ENCODE measurements at places on chromosomes 16 and 17.

- DNase-seq, result no peak
These were observed 263.5 kb upstream of the AXIN2 start for GRCh38 chr17:65824901-65825300.

DNA sequence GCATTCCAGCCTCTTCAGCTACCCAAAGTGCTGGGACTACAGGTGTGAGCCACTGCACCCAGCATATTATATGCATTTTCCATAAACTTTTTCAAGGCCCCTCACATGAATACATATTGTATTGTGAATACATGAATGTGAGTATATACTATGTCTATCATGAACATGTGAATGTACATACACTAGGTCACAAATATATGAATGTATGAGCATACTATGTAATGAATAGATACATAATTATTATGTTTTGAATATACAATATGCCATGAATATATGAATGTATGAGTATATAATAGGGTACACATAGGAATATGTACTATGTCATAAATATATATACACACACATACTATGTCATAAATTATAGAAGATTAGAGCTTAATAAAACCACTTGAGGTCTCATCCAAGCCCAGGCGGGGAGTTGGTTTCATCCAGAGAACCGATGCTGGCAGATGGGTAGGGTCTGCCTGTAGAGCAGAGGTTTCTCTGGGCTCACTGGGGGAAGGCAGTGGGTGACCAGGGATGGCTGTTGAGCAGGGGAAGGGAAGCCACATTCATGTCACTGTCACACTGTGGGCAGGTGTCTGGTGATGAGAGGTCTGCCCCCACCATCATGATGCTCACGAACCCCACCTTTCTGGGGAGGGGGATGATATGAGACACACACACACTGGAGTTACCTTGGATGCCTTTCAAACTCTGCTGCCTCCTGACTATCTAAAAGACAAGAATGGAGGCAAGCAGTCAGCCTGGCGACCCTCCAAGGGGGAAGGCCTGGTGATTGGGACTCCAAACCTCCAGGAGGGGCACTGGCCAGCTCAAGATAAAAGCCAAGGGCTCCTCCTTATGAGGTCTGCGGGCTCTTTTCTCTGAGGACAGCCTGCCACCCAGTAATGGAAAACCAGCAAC is 7.3 kb downstream of the C16orf95 start:
- DNase-seq, result no peak

DNA sequence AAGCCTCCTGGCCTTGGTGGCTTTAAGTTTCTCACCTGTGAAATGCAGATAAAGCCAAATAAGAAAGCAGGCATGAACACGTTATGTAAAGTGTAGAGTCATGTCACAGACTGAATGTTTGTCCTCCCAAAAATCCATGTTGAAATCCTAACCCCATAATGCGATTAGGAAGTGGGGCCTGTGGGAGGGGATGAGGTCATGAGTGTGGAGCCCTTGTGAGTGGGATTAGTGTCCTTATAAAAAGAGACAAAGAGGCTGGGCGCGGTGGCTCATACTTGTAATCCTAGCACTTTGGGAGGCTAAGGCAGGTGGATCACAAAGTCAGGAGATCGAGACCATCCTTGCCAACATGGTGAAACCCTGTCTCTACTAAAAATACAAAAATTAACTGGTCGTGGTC is 19.5 kb upstream of the C16orf78 start:
- DNase-seq, result no peak

DNA sequence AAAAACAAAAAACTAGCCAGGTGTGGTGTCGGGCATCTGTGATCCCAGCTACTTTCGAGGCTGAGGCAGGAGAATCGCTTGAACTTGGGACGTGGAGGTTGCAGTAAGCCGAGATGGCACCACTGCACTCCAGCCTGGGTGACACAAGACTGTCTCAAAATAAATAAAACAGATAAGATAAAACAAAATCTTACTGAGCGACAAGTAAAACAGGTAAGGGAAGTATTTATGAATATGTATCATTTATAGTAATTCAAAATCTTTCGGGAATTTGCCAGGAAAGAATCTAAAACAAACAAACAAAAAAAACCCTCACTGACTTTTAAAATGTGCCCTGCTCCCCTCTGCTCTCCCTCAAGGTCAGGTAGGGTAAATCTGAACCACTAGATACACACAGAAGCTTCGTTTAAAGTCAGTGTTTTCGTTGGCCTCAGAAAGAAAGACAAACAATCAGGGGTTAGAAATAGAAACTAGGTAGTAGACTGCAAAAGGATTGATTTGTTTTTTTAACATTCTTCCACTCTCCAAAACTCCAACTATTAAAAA is 2.1 kb downstream of the PRPSAP1 start:
- no peak for DNase-seq

- DNase-seq, result no peak
These were observed 6.4 kb downstream of the PRKCB start for GRCh38 chr16:23842137-23842600.

GRCh38 chr17:61337290-61337689 is 62.4 kb upstream of the TBX2 start:
- DNase-seq, result no peak

- no peak for DNase-seq
These were observed 3.7 kb downstream of the FTO start for GRCh38 chr16:53707671-53708070.
